OCI-LY7 (cell line): ENCODE measurements at places on chromosomes 11 and 22.

GRCh38 chr11:70756341-70756740 is 358.0 kb downstream of the CTTN start:
- DNase-seq: no peak

DNA sequence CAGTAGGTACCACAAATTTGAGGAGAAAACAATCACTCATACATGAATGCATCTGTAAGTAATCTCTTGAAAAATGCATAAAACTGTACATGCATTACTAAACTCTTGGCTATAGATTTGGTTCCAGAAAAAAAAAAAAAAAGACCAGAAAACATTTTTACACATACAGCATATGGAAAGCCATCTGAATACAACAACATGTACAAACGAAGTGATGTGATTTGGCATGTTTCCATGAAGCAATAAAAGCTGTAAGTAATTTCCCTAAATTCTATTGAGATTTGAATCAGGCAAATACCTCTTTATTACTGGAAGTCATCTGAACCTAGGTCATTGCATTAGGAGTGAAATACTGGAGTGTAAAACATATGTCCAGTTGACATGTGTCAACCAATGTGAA is 31.9 kb upstream of the ZC3H12C start:
- DNase-seq: no peak

DNA sequence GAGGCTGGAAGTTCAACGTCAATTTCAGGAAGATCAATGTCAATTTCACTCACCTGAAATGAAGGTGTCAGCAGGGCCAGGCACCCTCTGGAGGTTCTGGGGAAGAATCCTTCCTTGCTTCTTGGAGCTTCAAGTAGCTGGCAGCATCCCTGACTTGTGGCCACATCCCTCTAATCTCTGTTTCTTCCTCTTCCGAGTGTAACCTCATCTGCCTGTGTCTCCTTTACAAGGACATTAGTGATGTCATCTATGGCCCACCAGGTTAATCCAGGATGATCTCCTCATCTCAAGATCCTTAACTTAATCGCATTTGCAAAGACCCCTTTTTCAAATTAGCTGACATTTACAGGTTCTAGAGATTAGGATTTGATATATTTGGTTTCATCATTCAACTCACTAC is 240.8 kb upstream of the MTNR1B start:
- DNase-seq: no peak

- DNase-seq: peak; percentile 48
These were observed 709 bp upstream of the ST3GAL4 start for GRCh38 chr11:126354631-126355323.

GRCh38 chr22:17647991-17648390 is 9.4 kb downstream of the BCL2L13 start:
- DNase-seq: no peak

DNA sequence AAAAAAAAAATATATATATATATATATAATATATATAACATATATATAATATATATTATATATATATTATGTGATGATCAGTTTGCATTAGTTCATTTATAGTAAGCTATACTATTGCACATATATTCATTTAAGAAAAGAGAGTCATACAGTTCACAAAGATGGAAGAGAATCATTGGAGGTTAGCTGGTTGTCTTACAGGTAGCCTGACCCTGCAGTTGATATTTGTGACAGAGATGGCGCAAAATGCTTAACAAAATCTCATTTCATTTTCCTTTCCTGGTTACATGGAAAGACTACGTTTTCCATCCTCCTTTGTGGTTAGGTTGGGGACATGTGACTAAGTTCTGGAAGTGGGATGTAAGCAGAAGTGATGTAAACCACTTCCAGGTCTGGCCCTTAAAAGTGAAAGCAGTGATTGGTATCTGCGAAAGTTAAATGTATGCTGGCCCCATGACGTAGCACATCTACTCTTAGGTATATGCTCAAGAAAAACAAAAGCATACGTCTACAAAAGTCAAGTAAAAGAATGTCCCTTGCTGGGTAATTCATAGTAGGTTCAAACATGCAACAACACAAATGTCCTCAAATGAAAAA is 7.2 kb upstream of the TMEM135 start:
- DNase-seq: no peak

DNA sequence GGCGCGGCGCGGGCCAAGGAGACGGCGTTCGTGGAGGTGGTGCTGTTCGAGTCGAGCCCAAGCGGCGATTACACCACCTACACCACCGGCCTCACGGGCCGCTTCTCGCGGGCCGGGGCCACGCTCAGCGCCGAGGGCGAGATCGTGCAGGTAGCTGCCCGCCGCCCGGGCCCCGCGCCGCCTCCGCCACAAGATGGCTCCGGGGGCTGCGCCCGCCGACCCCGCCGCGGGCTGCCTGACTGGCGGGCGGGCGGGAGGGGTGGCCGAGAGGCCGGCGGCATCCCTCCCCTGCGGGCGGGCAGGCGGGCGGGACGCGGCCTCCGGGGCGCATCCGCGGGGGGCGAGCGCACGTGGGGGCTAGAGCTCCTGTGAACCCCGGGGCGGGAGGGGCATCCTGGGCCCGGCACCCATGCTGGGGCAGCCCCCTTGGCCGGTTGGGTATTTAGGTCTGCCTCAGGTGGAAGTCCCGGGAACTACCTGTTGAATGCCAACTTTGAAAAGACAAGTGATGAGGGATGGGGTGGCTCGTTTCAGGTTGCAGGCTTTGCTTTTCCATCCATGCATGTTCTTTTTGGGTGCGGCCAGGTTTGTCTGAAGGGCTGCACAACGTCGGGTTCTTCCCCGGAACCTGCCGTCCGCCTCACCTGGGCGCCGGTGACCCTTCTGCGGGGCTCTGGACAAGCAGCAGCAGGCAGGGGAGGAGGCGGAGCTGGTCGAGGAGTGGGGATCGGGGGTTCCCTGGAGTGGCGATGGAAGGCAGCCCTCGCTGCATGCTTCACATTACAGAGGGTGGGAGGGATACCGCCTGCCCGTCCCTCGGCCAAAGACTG is 760 bp downstream of the ZNRF3 start:
- peak; percentile 59 for DNase-seq

GRCh38 chr11:86066657-86067008 is 2.3 kb downstream of the PICALM start:
- no peak for DNase-seq

DNA sequence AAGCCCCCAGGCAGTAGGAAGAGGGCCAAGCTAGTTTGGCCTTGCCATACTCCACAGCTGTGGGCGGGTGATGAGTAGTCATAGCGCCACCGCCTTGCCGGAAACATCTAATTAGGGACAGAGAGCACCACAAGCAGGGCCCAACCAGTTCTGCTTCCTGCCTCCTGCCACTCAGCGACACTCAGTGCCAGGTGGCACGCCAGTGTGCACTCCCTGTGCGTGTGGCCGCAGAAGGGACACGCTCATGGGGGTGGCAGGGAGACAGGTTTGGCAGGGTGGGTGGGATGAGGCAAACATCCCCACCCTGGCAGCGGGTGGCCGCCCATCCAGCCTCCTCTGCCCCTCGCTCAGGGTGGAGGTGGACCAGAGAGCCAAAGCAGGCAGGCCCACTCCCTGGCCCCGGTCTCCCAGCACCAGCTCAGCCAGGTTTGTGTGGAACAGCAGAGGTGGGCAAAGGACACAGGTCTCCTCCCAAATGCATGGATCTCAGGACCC is 4.9 kb downstream of the OVOL1 start:
- DNase-seq: peak; percentile 84

GRCh38 chr11:66883016-66883965 is 26.4 kb downstream of the LRFN4 start:
- DNase-seq: peak; percentile 75

DNA sequence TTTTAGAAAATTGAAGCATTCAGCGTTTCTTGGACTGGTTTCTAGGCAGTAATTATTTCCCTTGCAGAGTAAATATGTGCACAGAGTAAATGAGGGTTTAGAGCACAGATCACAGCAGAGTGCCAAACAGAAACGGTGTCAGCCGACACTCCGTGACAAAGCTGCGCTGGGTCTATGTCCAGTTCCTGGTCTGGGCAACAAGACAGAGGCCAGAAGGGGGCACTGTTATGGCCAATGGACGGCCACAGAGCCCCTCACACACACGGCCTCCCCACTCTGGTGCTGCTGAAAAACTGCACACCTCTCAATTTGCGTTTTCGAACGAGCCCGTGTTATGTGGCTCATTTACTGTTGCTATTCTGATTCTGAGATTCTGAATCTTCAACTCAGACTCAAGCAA is 180.7 kb downstream of the MPPED1 start:
- no peak for DNase-seq

GRCh38 chr11:74701351-74701750 is 29.9 kb downstream of the CHRDL2 start:
- peak; percentile 8 for DNase-seq

DNA sequence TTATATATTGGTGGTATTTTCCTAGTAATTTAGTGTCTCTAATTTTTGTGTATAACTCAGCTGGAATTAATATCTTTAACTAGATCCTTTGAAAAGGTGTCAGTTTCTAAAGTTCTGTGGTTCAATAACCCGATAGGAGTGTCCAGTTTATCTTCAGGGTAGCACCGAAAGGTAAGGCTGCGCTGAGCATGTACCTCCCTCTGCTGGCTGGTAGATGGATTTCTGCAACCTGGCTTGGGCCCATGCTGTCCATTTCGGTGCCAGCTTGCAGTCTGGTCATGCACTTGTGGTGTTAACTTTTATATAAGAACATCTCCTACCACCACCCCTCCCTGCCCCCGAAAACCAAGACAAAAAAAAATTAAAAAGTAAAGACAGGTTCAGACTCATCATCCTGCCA is 24.7 kb downstream of the EXT2 start:
- no peak for DNase-seq

DNA sequence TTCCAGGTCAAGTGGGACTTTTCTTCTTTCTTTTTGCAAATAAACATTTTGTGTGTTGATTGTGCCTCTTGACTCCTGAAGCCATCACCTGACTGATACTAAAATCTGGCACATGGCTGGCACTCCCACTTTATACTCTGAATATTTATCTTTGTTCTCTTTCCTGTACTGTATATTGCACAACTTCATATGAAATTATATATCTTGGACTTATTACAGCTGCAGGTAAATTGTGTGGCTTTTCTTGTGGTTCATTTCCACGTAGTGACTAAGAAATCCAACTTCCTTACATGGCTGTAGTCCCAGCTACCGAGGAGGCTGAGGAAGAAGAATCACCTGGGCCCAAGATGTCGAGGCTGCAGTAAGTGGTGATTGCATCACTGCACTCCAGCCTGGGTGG is 23.7 kb upstream of the OR5B12 start:
- DNase-seq: no peak

DNA sequence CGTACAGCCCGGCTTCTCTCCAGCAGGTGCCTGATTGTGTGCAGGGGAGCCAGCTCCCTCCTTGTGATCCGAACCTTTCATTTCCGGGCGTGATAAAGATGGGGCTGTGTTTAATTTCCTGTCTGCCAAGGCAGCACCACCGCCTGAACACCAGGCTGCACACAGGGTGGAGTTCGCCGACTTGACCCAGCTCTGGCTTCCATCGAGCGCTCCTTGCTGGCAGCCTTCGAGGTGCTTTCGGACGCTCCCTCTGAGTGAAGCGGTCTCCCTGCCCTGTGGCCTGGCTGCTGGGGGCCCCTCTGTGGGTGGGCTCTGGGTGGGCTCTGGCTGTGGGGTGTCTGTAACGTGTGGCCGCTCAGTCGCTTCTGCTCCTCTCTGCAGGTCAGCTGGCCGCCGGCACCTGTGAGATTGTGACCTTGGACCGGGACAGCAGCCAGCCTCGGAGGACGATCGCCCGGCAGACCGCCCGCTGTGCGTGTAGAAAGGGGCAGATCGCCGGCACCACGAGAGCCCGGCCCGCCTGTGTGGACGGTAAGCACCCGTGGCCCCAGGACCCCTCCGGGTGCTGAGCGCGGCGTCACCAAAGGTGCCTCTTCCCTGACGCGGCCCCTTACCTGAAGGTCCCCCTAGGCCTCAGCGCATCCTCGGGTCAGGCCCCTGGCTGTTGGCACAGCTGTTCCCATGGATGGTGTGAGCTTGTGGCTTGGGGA is 1181.3 kb downstream of the BRD1 start:
- no peak for DNase-seq

- no peak for DNase-seq
These were observed 10.0 kb downstream of the BCL2L13 start for GRCh38 chr22:17648569-17648968.

DNA sequence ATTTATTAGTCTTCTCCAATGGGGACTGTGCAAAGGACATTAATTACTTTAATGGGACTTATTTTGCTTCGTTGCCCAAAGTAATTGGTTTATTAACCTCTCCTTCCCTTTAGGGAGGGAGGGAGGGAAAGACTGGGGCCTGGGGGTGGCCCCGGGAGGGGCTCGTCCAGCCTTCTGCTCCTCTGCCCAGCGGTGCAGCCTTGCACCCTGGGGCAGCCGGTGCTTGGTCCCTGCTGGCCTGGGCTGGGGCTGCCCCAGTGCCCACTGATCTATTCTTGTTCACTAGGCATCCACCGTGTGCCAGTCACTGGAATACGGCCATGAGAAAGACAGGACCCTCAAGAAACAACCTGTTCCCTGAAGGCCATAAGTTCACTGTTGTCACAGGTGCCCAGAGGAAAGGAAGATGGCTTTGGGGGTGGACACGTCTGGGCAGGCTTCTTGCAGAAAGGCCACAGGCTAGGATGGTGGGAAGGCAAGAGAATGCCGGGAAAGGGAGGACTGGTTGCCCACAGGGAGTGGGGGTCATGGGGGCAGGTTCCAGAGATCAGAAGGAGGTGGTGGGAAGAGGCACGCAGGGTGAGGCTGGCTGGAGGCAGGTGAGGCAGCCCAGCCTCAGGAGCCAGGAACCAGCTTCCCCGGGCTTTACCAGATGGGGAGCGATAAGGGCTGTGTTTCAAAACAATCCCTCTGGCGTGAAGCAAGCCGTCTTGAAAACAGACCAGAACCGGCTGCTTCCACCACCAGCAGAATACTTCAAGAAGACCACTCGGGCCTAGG is 47.6 kb upstream of the KCNQ1OT1 start:
- DNase-seq: no peak

- DNase-seq: no peak
These were observed 87.4 kb downstream of the DLG2 start for GRCh38 chr11:85539740-85540139.

- DNase-seq: peak; percentile 84
These were observed at the start of the genes COMT and TXNRD2 for GRCh38 chr22:19941365-19942082. Gene COMT, plus strand, starts transcription at chr22:19941772. Its CDS starts 20,755 bp downstream, at chr22:19962527. Gene TXNRD2, minus strand, starts transcription at chr22:19941818. Its CDS starts 15 bp downstream, at chr22:19941803.

GRCh38 chr11:70637949-70638583 is 239.7 kb downstream of the CTTN start:
- DNase-seq: no peak

DNA sequence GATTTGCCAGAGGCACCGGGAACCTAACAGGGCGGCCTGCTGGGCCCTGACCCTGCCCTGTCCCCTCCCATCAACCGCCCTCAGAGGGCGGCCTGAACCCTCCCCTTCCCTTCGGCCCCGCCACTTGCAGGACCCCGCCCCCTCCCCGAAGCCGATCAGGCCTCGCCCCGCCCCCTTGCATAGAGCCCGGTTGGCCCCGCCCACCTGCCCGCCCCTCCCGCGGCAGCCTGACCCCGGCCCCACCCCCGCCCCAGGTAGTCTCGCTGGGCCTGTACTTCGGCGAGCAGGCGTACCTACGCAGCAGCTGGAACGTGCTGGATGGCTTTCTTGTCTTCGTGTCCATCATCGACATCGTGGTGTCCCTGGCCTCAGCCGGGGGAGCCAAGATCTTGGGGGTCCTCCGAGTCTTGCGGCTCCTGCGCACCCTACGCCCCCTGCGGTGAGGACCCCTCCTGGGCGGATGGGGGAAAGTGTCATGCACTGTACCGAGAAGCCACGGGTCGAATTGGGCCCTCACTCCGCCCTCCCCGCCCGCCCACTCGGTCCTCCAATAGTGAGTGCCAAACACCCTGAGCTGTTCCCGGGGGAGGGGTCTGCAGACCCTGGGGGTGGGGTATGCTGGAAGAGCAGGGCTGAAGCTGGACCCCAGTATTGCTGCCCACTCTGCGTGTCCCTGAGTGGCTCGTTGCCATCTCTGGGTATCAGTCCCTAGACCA is 94.1 kb downstream of the CACNA1I start:
- no peak for DNase-seq
